ENCODE measurements at places on chromosomes 6 and 20.

GRCh38 chr6:113558966-113559365, 298.2 kb upstream of the MARCKS start:
- DNase-seq = no peak

- no peak for DNase-seq
Observed at GRCh38 chr6:125136378-125136777, 17.2 kb upstream of the TPD52L1 start.

- DNase-seq = no peak
Observed at GRCh38 chr6:23534351-23534750, 591.7 kb upstream of the NRSN1 start.

- no peak for DNase-seq
Observed at GRCh38 chr6:2264932-2265331, 19.5 kb upstream of the GMDS start.

DNA sequence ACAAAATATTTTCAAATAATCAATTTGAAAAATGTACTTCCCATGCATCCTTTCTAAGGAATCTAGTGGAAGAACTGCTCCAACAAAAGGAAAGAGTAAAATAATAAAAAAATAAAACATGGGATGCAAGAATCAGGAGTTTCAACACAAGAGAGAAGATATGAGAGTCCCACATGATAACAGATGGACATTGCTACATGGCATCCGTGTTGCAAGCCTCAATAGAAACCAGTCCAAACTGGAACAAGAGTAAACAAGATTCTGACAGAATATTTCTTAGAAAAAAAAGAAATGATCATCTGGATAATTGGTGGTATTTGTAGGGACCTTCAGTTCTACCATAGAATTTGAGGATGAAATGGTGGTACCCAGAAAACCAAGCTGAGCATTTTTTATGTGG, 186.8 kb downstream of the FRK start:
- DNase-seq = no peak

GRCh38 chr6:105301756-105302616, 100.9 kb downstream of the PREP start:
- no peak for DNase-seq

GRCh38 chr6:157537556-157537955, 156.6 kb downstream of the ZDHHC14 start:
- DNase-seq = no peak

DNA sequence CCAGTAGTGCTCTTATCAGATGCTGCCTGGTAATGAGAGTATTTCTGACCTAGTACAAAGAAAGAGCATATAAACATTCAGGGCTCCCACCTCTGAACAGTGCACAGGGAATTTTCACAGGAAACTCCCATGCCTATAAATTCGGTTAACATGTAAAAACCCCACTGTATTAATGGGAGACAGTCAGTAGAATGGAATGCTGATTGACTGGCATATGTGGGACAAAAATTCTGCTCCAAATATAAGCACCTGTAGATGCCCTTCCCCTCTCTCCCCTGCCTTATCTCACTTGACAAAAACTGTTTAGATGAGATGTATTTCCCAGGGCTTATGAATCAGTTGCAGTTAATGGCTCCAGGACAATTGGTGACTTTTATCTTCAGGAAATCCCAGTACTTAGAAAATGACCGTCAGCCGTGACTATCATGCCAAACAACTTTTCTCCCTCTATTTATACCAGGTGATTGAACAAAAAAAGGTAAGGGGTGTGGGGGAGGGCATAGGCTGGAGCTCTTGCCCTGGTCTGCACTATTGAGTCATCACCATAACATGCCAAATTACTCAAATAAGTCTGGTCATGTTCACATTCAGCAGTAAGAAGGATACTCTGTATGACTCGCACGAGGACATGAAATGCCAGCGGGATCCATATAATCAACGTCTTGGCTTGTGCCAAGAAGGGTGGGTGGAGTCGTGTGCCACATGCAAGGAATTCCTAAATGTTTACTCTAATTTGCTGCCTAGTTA, 176.4 kb upstream of the BMP2 start:
- no peak for DNase-seq

DNA sequence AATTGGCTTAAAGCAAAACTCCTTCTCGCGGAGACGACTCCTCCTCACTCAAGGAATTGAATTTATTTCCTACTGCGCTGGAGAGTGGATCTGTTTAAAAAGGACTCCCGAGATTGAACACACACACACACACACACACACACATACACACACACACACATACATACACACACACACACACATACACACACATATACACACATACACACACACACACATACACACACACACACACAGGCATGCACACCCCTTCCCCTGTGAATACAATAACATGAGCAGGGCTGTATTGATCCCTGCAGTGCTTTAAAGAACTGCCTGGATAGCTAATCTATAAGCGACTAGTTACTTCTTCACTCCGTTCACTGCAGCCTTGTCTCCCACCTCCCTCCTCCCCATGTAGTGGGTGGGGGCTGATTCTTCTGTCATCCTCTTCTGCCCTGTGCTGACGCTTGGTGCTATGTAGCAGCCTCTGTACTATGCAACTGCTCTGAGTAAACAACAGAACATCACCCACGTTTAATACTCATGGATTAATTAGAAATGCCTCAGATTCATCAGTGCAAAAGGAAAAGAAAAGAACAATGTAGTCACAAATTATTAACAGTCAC, 549.0 kb downstream of the CDH26 start:
- DNase-seq = no peak

- DNase-seq = no peak
Observed at GRCh38 chr6:20416567-20417345, 15.1 kb downstream of the E2F3 start.

DNA sequence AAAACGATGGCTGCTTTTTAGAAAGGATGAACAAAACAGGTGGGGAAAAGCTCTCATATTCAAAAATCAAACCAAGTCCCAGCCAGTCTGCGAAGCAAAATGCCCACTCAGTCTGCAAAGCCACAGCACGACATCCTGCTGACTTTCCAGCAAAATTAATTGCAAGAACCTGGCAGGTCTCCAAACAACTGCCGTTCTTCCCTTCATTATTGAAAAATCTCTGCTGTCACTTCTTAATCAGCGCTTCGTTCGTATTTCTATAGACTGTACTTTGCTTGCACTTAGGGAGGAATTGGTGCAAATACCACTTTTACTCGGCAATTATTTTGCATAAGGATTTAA, 222.4 kb downstream of the CBLN4 start:
- no peak for DNase-seq

DNA sequence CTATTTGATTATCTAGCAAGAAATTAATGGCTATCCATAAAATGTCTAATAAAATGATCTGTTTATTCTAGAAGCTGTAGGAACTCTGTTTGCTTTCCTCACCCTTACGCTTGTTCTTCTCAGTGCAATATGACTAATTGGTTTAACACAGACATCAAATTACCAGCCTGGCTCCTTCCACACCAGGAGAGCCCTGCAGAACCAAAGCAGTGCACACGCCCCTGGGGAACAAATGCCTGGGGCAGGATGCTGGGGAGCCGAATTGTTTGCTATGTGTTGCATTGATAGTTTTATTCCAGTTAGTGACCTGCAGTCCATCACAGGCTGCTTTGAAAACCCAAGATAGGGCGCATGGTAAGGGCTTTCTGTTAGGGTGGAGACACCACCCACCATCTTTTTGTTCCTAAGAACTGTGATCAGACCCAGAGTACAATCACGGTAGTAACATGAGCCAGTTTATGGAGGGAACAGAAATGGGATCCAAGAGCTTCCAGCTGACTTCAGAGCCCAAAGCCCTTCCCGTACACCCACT, 126.4 kb upstream of the CD93 start:
- DNase-seq = no peak

DNA sequence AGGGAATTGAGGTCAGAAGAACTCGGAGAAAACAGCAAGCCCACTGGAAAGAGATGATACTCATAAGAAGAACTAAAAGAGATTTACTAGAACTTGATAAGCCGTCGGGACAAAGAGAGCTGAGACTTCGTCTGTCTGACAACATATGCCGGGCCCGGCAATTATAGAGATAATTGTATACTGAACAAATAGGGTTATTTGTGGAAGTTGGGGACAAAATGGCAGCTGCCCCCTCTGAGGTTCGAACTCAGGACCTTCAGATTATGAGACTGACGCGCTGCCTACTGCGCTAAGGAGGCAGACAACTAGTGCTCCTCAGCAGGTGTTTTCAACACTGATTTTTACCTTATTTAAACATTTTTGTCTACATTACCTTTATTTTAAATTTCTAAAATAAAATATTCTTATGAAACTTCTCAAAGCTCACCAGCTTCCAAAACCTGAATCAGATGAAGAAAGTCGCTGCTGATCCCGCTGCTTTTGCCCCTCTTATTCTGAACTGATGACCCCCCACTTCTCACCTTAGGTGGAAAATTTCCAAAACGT, 29.3 kb upstream of the TRIM27 start:
- no peak for DNase-seq

- no peak for DNase-seq
Observed at GRCh38 chr20:35243986-35244385, 17.5 kb downstream of the MMP24 start.

DNA sequence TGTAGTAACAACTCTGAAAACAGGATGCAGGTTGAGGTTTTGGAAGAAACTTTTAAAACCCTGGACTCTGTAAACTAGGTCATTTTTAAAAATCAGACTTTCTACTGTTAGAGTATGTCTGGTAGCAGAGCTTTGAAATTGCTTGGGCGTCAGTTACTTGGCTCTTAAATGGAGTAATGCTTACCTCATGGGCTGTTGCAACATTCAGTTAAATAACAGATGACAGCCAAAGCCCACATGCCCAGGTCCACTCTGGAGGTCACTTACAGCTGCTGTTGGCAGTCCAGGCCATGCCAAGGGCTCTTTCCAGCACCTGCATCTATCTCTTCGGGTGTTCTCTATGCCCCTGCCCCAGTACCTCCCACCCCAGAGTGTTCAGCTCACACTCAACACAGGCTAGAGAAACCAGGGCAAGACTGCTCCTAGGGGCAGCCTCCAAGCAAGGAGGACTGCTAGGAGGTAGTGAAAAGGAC, 96.4 kb downstream of the BANF2 start:
- DNase-seq = no peak
